HT1080 (cell line): ENCODE measurements at places on chromosomes 6 and 20.

DNA sequence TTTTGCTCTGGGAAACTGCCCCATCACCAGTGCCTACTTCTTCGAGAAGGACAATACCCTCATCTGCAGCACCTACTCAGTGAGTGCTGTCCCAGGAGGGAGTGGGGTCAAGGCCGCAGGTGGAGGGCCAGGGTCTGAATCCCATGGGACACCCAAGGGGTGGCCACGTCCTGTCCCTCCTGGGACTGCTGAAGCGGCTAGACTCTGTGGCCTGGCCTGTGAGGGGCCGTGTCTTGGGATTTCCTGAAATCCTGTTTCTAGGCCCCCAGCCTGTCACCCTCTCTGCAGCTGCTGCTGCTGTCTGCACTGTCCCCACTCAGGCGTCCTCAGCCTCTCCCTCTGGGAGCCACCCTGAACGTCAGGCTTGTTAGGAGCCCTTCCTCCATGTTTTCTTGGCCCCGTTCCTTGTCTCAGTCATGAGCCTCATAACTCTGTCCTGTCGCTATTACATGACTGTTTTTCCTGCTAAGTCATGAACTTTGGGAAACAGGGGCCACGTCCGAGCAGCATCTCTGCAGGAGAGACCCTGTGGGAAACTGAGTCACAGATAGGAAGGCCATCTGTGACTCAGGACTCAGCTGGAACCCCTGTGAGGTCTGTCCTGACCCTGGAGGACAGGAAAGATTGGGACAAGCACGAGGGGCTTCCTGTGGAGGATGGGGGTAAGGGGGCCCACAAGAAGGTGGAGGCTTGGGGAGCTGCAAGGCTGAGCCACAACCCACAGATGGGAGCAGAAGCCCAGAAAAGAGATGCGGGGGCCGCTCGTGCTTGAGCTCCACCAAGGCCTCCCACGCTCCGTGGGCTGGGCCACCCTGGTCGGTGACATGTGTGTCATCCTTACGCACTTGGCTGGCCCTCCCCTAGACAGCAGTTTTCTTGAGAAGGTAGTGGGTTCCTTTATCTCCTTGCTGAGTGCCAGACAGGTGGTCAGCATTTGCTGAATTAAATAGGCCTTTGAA is 49.9 kb downstream of the EFCAB8 start:
- no peak for DNase-seq

- no peak for DNase-seq
Measured at GRCh38 chr20:7586481-7586880, 353.8 kb downstream of the HAO1 start.

- no peak for DNase-seq
Measured at GRCh38 chr6:56572788-56573471, 69.8 kb downstream of the DST start.

GRCh38 chr6:145725570-145725969 is 9.8 kb downstream of the EPM2A start:
- no peak for DNase-seq

DNA sequence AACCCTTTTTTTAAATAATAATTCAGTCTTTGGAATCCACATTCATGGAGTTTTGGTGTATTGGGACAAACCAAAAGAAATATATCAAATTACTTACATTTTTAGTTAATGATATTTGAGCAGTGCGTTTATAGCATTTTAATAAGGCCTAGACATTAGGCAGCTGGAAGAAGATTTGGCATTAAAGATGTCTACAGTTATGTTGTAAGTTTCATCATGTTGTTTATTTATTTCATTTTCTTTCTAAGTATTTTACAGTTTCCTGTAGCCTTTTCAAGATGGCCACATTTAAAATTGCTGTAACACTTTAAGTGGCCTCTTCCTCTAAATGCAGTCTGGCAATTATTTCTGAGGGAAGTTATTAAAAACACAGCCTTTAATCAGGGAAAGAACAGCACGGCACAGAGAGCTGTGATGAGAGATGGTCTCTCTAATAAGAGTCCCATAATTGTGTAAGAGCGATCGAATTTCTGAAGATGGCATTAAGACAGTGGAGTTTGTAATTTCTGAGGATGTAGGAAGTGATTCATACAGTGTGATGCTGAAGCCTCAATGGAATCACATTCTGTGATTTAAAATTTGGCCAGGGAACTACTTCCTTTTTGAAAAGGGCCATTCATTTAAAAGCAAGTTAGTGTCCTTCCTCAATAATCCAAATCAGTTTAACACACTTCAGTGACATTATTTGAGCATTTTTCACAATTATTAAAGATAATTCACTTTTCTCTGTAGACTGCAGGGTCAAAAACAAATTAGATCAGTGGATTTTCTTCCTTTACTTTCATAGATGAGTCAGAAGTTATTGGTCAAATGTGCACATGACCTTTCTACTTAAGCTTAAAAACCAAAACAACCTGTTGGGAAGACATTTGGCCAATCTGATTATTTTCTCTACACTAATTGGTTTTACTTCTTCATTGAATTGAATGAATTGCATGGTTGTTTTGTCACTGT is 52.4 kb upstream of the EDN3 start:
- DNase-seq, result peak; percentile 45

- no peak for DNase-seq
Measured at GRCh38 chr20:3651204-3651962, 11.8 kb downstream of the GFRA4 start.

DNA sequence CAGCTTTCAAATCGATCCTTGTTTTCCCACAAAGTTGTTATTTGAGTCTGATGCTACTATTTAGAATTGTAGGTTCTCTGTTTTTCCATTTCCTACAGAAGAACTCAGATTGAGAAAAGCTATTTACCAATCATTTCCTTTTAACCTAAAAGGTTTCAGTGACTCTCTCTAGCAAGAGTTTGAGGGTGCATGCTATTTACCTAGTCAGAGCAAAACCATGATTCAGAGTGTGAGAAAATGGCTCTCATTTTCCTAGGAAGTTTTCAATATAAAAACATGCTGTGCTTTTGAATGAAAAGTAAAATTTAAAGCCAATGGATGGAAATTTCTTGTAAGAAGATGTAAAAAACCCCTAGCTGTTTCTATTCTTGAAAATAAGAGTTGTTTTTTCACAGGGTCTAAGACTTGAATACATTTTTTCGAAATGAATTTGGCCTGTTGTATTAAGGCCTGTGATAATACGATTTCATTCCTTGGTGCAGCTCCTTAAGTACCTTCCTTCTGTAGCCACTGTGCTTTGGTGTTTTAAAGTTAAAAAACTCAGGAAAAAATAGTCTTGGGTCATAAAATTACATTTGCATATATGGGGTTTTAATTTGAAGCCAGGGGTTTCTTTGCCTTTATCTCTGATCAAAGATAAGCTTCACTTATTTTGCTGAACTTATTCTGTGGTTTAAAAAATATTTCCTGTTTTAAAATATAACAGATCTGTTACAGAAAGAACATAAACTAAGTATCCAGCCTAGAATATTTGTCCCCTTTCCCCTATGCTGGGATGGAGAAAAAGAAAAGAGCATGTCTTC is 18.0 kb upstream of the RSPH3 start:
- no peak for DNase-seq

- DNase-seq, result no peak
Measured at GRCh38 chr6:75290136-75290945, 5.7 kb upstream of the TMEM30A start.

GRCh38 chr20:46058599-46059281 is 29.7 kb downstream of the SLC12A5 start:
- no peak for DNase-seq

DNA sequence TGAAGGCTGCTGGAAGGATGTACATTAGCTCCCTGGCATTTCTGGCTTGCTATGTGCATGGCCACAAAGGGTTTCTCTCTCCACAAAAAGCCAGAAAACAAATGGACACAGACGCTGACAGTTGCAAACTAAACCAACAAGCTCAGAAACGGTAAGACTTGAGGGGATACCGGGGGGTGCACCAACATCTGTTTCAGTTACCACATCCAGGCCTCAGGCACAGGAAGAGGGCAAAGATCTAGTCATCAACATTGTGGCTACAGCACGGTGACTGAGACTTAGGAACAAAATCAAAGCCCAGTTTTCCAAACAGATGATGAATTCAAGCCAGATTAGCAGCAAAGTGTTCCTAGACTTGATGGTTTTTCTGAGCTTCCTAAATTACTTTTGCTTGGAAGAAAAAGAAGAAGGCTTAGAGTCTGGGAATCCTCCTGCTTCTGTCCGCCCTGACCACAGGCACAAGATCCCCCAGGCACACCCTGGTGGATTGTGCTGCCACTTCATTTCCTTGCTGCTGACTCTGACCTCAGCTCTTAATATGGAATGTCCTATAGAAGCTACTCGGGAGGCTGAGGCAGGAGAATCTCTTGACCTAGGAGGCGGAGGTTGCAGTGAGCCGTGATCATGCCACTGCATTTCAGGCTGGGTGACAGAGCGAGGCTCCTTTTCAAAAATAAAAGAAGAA is 54.2 kb upstream of the ADGRF1 start:
- DNase-seq, result peak; percentile 45

GRCh38 chr6:167993831-167994230 is 3.6 kb upstream of the KIF25 start:
- DNase-seq, result no peak
